ENCODE measurements at places on chromosomes 12 and 14.
A peak's percentile ranks its signal among the peaks of the same experiment; 100 is the strongest.

DNA sequence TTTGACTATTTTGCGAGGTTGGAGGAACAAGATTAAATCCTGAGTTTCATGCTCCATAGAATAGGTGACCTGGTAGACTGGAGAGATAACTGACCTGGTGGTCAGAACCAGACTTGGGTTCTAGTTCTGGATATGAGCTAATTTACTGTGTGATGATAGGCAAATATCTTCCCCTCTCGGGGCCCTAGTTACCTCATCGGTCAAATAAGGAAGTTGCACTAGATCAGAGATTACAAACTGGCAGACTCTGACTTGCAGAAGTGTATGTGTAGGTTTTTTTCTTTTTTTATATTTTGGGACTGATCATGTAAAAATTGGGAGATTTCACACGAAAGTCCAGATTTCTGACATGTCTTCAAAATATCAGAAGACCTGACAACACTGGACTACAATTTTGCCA lies 37.0 kb downstream of the RPH3A start:
- DNase-seq: no peak

DNA sequence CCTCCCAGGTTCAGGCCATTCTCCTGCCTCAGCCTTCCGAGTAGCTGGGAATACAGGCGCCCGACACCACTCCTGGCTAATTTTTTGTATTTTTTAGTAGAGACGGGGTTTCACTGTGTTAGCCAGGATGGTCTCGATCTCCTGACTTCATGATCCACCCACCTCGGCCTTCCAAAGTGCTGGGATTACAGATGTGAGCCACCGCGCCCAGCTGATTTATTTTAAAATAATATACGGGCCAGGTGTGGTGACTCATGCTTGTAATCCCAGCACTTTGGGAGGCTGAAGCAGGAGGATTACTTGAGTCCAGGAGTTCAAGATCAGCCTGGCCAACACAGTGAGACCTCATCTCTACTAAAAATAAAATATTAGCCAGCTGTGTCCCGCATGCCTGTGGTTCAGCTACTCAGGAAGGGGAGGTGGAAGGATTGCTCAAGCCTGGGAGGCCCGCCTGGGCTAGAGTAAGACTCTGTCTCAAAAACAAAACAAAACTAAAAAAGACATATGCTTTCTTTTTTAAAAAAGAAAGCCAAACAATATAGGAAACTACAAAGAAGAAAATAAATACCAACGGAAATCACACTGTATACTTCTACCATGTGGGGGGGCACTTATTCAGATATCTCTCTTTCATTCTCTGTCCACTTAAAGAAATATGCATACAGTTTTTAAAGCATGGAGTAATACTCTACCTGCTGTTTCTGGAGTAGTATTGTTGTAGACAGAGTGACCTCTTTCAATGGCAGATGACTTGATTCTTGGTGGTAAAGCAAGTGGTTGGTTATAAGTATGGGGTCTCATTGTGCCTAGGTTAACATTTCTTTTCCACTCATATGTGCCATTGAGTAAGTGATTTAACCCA lies 930 bp upstream of the MIA2 start:
- peak; percentile 56 for DNase-seq

DNA sequence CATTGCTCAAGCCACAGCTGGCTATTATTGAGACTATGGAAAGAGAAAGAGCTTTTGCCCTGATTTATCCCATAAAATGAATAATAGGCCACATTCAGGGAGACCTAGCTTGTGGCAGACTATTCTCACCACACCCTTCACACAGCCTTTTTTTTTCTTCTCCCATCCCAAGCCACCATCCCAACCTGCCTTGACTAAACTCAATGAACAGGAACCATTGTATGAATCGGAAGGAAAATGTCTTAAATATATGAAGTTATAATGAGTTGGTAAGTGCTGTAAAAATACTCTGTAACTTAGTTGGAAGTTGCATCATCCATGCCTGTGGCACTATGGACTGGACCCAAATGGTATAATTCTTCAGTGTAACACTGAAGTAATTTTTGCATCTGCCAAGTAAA lies 338.4 kb downstream of the RAD51B start:
- peak; percentile 59 for DNase-seq

- no peak for DNase-seq
These were observed 31.9 kb upstream of the MON2 start for GRCh38 chr12:62434494-62435302.

DNA sequence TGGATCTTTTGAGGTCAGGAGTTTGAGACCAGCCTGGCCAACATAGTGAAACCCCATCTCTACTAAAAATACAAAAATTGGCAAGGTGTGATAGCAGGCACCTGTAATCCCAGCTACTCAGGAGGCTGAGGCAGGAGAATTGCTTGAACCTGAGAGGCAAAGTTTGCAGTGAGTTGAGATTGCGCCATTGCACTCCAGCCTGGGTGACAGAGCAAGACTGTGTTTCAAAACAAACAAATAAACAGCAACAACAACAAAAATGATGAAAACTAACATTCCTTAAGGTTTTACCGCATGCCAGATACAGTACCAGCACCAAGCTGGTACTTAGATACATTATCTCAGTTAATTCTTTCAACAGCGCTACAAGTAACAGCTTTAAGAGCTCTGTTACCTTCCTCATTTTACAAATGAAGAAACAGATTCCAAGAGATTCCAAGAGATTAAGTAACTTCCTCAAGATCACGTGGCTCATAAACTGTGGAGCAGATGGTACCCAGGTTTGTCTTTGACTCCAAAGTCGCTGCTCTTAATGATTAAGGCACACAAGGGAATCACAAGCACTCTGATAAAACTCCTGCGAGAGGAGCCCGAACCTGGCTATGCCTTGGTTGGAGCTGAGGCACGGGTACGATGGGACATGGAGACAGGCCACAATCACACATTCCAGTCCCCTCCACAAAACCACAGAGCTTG lies 17.7 kb upstream of the PLEK2 start:
- DNase-seq: peak; percentile 59

DNA sequence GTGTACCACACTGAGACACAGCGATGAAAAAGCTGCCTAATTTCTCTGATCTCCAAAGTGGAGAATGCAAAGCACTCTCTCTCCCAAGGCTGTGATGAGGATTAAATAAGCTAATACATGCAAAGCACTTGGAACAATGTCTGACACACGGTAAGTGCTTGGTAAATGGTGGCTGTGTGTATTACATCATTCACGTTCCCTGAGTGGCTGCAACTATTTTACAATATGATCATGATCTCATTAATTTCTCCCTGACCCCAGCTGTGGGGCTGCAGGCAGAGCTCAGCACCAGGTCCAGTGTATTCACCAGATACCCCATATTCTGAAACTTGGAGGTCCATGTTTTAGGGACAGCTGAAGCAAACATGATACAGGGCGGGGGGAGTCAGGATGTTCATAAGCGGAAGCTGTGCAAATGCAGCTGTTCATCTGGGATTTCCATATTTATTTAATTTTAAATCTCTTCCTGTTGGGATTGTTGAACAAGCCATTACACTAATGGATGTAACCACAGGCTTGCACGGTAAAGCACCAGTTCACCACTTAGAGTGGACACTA lies 106.4 kb downstream of the CCDC60 start:
- no peak for DNase-seq

DNA sequence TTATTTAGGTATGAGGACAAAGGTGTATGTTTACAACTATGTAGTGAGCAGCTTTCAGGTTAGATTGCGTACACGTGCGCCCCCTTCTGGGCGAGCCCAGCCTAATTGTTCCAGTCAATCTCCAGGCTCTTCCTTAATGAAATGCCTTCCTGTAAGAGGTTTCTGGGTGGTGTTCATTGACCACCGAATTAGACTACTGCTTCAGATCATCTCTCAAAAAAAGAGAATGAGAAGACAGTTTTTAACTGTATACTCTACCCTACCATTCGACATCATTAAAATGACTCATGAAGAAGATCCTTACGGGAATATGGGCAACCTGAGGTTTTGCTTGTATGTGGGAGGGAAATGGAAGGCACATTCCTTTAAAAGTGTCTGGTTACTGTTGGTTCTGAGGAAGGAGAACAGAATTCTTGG lies 2.1 kb downstream of the LUM start:
- DNase-seq: peak; percentile 53
